Brain microvascular endothelial cell (primary cell): ENCODE measurements at places on chromosomes 4 and X.

GRCh38 chr4:150367326-150367725 lies 214.6 kb upstream of the MAB21L2 start:
- DNase-seq = no peak

DNA sequence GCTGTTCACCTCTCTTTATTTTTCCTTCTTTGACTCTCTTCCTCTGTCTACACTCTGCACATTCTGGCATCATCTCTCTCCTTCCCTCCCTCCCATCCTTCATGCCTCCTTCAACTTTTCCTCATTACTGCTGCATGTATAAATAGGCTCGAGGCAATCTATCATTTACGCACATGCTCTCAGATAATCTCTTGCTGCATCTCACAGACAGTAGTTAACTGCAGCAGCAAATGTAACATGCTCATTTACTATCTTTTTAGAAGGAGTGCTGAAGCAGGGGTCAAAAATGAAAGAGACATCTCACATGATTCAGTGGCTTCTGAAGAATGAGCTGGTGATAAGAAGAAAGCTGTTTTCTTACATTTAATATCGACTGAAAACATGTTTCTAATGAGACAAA lies 127.7 kb downstream of the RASL11B start:
- DNase-seq = no peak

DNA sequence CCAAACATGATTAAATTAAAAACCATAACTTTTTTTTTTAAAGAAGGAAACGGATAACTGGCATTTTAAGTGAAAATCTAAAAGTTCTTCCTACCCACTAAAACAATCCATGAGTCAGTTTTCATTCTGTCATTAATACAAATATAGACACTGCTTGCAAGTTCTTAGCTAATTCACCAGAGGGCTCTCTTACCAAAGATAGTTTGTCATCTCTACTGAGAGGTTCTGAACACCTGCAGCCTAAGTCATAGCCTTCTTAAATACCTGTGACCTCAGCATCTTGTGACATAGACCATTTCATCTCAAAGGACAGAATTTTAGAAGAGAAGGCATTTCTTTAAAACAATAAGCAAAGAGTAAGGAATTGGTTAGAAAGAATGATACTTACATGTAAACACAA lies 65.3 kb upstream of the FAM120C start:
- no peak for DNase-seq

DNA sequence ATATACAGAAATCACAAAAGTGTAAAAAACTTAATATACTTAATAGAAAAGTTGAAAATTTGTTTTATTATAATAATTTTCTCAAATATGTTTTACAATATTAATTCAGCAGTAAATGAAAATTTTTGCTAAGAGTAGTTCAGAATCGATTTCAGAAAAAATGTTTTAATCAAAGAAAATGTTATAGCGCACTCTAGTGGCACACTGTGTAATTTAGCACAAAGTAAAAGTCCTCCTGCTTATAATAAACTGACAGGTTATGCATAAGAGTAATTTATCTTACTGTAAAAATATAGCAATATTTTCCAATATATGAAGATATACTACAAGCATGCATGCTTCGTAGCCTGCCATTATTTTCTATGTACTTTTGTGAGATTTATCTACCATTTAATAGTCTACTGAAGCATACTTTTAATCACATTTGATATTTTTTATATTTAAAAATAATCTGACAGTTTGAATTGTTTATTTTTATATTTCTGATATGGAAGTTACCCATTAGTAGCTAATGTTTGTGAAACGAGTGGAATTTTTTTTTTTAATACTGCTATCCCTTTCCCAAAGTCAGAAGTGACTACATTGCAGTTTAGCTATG lies 217.9 kb upstream of the KLHL4 start:
- DNase-seq = no peak

DNA sequence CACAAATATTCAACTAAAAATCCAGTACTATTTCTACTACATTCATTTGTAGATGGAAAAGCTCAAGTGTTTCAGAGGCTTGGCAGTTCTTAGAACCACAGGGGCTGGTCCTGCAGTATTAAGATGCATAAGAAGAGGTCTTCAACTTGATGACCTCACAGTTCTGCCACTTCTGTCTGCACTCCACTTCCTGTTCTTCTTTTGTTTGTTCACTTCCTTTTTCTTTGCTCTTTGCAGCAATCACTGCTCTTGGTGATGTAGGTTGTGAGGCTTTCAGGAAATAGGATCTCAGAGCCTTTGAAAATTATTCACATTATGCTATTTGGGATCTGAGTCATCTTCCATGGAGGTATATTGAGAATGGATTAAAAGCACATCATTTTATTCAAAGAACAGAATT lies 602.0 kb upstream of the CPEB2 start:
- no peak for DNase-seq

DNA sequence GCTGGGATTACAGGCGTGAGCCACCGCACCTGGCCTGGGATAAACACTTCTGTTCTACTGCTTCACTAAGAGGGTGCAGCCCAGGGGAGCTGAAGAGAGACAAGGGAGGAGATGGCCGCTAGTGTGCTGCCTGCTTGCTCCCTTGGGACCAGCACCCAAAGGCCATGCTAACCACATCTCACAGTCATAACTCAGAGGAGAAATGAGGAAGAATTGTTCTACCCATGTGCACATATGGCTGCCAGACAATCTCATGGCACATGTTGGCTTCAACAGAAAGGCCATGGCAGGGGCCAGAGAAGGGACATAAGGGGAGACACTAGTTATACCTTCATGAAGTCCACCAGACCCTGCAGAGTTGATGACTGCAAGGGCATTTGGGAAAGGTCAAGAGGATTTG lies 22.4 kb downstream of the CLDN22 start:
- DNase-seq = no peak
